ENCODE measurements at places on chromosomes 3 and 15. TPM values are rescaled to one million over a fixed set of nuclear protein-coding genes. Genes with fewer than 3 reads are reported as not detected.

- DNase-seq = no peak
Measured at GRCh38 chr3:161284989-161285388, 63.9 kb downstream of the NMD3 start.

DNA sequence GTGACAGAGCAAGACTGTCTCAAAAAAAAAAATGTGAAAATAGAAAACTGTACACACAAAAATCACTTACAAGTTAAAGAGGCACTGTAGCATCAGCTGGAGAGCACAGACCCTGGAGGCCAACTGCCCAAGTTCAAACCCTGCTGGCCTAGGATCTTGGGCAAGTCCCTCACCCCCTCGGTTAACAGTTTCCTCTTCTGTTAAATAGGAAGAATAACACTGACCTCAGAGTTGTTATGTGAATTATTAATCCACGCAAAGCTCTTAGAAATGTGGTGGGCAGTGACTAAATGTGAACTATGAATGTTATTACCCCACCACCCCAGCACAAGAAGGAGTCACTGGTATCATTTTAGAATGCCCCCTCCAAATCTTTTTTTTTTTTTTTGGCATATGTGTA lies 11.2 kb downstream of the CIB1 start:
- no peak for DNase-seq

- DNase-seq = no peak
Measured at GRCh38 chr3:4501437-4501836, 8.3 kb downstream of the ITPR1 start.

DNA sequence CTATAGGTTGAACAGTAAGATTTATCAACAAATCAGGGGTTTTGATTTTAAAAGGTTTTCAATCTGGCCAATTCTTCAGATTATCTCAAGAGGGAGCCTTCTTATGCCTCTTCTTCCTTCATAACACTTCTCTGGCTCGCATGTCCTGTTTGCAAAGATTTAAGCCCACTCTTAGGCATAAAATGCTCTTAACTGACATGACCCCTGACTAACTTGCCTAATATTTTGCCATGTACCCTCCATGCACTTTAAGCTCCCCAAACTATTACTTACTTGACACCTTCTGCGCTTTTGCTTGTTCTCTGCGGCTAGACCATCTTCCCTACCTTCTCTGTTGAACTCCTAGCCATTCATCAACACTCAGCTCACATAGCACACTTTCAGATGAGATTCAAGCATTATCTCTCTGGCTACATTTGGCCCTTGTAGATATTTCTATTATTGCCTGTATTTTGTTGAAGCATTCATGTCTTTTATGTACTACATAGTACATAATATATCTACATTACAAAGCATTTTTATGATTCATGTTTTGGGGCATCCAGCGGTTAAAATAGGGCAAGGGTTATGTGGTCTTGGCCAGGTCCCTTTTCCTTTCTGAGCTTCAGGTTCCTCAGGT lies 1.0 kb upstream of the ARIH1 start:
- DNase-seq = no peak

DNA sequence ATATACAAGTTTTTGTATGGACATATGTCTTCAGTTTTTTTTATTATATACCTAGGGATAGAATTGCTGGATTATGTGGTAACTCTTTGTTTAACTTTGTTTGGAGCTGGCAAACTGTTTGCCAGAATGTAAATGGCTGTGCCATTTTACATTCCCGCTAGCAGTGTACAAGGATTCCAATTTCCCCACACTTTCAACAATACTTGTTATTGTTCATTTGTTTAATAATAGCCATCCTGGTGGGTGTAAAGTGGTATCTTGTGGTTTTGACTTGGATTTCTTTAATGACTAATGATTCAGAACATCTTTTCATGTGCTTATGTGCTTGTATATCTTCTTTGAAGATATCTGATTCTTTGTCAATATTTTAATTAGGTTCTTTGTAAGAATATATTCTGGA lies 64.4 kb downstream of the ZNF609 start:
- DNase-seq = no peak

DNA sequence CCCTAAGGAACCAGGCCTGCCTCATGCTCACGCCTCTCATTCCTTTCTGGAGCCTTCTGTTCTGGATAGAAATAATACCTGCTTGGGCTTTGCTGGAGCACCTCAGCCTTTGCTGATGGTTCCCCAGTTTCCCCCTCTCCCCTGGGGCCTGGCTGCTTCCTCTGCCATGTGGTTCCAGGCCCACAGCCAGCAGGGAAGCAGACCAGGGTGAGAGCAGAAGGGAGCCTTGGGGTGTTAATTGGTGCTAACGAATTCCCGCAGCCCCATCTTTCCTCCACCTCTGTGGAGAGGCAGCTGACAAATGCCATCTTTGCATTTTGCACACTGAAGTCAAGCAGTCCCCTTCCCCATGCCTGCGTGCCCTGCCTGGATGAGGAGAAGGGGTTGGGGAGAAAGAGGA lies 13.1 kb upstream of the CORO2B start:
- no peak for DNase-seq

- no peak for DNase-seq
Measured at GRCh38 chr15:41908736-41909461, 15.0 kb upstream of the SPTBN5 start.

DNA sequence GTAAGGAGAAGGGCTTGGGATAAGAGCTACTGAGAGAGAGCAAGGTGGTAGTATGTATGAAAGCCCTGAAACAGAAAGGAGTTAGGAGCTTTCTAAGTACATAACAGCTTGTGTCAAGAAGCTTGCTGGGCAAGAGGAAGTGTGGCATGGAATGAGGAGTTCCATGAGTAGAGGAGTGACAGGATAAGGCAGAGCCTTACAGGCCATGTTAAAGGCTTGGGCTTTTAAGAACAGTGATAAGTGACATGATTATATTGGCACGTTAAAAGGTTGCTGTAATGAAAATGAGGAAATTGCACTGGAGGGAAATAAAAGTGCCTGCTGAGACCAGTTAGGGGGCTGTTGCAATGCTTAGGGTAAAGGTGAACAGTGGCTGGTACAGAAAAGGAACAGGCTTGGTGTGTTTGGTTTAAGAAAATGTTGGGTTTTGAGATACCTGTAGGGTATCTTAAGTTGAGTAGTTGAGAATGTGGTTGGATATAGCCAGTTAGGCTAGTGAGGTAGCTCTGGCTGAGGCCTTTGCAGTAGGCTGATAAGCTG lies 49.0 kb downstream of the MEF2A start:
- no peak for DNase-seq

GRCh38 chr3:156388497-156389448 lies 166.1 kb downstream of the SSR3 start:
- no peak for DNase-seq

GRCh38 chr3:178480274-178480673 lies 56.0 kb upstream of the KCNMB2 start:
- DNase-seq = no peak

DNA sequence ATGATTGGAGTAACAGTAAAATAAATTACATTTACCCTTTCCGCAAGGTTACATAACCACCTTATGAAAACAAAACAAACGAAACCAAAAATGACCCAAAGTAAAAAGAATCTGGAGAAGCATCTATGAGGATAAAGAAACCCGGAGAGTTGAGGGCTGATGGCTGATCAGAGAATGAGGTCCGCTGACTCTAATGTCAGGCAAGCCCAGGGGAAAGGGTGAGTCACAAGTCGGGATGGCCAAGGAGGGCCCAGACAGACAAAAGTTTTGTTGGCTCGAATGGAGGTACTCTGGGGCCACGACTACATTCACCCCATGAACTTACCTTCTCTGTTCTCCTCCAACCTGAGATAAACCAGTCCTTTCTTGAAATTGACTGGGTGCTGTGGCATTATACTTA lies 95.7 kb downstream of the RORA start:
- DNase-seq = no peak

DNA sequence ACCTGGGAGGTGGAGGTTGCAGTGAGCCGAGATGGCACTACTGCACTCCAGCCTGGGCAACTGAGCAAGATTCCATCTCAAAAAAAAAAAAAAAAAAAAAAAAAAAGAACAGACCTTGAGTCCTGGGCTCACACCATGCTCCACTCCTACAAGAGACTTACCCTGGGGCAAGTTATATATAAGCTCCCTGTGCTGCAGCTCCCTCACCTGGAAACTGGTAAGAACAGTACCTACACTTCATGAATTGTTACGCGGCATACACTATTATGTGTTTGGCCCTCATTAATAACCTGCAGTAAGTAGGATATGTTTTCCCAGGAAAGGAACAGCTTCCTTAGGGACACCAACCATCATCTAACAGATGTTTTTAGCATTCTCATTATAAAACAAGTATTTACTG lies 119.6 kb downstream of the FMN1 start:
- peak; percentile 40 for DNase-seq

- no peak for DNase-seq
Measured at GRCh38 chr15:62766599-62766998, 275.9 kb upstream of the TPM1 start.

GRCh38 chr3:127097072-127097405 lies 95.9 kb upstream of the PRR23E start:
- DNase-seq = no peak

DNA sequence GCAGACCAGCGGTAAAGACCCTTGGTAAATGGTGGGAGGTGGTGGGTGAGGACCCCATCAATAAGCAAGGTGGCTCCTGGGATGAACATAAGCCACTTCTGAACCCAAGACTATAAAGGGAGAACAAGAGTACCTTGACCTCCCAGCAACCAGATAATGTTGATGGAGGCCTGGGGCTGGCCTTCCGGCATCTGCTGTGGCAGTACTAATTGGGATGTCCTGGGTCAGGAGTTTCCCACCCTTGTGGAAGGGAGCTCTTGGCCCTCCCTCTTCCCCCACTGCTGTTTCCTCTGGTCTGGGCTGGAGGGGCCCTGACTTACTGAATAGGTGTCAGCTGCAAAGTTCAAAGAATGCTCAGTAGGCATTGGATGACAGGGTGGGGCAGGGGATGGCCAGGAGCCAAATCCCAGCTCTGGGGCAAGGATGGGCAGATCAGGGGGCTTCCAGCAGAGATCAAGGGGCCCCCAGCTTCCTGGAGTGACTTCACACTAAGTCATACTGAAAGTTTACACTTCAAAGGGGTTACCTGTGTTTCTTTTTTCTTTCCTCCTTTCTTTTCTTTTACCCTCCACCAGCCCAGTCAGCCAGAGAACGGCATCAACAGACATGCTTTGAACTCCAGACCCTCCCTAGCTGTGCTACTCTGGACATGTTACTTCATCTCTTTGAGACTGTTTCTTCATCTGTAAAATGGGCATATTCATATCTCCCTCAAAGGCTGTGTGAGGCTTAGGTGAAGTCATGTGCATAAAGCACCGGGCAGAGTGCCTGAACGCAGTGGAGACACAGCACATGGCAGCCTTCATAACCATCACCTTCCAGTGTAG lies 1.5 kb downstream of the RBP1 start:
- no peak for DNase-seq

DNA sequence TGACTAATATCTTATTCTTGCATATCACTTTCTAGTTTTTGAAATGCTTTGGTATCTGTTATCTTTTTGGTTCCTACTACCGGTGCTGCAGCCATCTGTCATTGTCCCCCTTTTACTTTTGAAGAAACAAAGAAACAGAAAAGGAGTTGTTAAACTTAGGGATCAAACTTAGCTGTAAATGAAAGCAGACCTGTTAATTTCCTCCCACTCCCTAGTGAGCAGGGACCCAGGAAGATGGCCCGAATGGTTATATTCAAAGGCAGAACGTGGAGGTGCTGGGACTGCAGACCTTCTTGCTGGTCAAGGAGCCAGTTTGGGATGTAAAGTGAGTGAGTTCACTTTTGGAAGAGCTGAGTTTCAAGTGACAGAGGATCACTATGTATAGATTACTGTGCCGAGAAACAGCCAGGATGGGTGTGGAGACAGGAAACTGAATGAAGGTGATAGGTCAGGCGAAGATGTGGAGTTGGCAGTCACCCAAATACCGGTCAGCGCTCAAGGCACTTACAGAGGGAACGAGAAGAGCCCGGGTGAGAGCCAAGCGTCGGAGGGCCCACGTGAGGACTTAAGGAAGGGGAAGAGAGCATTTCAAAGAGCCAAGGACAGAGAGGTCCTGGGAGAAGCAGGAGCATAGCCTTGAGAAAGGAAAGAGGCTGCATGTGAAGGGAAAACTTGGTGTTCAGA lies 20.1 kb downstream of the KBTBD8 start:
- no peak for DNase-seq

DNA sequence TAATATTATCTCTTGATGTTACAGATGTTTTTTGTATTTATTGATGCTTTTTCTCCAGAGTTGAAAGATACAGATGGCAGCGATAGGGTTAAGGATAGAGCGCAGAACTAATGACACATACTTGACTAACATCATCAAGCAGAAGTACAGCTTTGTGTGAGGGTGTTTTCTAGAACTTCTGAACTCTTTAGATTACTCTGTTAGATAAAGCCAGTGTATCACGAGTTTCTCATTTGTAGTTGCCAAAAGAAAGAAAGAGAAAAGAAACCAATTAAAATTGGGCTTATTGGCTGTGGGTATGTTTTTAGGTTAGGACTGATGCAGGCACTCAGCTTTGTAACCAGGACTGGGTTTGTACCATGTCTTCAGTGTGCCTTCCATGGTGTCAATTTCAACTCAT lies 6.6 kb upstream of the GPR171 start:
- peak; percentile 70 for DNase-seq

DNA sequence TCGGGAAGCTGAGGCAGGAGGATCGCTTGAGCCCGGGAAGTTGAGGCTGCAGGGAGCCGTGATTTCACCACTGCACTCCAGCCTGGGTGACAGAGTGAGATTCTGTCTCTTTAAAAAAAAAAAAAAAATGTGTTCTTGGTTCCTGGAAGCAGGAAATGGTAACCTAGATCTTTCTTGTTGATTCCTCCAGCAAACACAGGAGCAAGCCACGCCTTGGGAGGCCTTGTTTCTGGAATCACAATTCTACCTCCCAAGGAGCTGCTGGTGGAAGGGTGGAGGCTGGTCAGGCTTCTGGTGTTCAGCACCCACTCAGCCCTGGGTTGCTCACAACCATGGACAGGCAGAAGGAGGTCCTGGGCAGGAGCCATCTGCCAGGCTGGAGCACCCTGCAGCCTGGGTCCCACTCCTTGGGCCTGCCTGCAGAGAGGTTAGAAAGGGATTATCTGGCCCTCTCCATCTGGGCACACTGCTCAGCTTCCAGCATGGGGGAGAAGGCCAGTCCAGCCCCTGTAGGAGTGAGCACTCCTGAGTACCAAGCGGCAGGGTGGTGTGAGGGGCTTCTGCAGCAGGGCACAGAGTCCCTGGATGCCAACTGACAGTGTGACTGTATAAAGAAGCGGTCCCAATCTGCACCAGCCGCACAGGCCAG lies 65.6 kb downstream of the ABTB1 start:
- no peak for DNase-seq

LRRC49 gene
- polyA plus RNA-seq = not detected

LRRC57 gene
- 4.5 TPM for polyA plus RNA-seq

TUSC7 gene
- not detected for polyA plus RNA-seq

HCLS1 gene
- polyA plus RNA-seq = 452 TPM

TNIK gene
- polyA plus RNA-seq = 20.2 TPM

NANOGP8 gene
- polyA plus RNA-seq = not detected

Data from naive thymus-derived CD4-positive, alpha-beta T cell (primary cell).